Right atrium auricular region (tissue), 2 donors: ENCODE measurements at places on chromosomes 11 and 22. TPM values are rescaled to one million over a fixed set of nuclear protein-coding genes. Genes with fewer than 3 reads are reported as not detected.

The MS4A6A gene
- 15.6 TPM for total RNA-seq

The GNAZ gene
- 3.2 TPM for total RNA-seq

The INS gene
- not detected for total RNA-seq

The OR51I1 gene
- total RNA-seq: not detected

DNA sequence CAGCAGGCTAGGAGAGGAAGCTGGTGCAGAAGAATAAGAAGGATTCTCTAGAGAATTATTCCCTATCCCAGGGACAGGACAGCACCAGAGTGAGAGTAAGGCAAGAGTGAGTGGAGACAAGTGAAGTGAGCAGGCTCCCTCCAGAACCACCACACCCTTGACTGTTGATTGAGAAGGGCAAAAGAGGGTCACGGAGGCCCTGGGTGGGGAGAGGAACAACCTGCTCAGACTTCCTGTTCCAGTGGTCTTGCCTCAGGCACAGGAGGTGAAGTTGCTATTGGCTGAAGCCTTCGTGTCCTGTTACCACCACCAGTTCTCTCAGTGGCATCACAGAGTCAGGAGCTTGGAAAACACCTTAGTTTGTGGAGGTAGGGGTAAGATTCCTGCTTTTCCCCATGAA, 51.7 kb upstream of the CCDC89 start:
- H3K27me3 ChIP-seq: no peaks in the 10 kb centered on the region
- H3K27ac ChIP-seq: no peak overlapping the region
- H3K4me1 ChIP-seq: peaks cover 9% of the 10 kb centered on the region
- H3K36me3 ChIP-seq: no peaks in the 10 kb centered on the region
- no peak for DNase-seq
- H3K4me3 ChIP-seq: no peak overlapping the region

GRCh38 chr11:69670158-69670845, 4.9 kb downstream of the LTO1 start:
- no peak overlapping the region for H3K4me3 ChIP-seq
- peaks cover 35% of the 10 kb centered on the region for H3K36me3 ChIP-seq
- peak; percentile 88 for DNase-seq
- H3K4me1 ChIP-seq: peaks cover 28% of the 10 kb centered on the region
- no peak overlapping the region for H3K27ac ChIP-seq

GRCh38 chr22:23874871-23875270, 17.2 kb downstream of the SLC2A11 start:
- H3K27me3 ChIP-seq: no peaks in the 10 kb centered on the region
- no peak overlapping the region for H3K27ac ChIP-seq
- peaks cover 11% of the 10 kb centered on the region for H3K36me3 ChIP-seq
- no peak overlapping the region for H3K4me3 ChIP-seq

GRCh38 chr11:72635309-72635915, 38.8 kb downstream of the PDE2A start:
- no peak overlapping the region for H3K4me3 ChIP-seq
- H3K4me1 ChIP-seq: peaks cover 78% of the 10 kb centered on the region
- no peak for DNase-seq
- H3K27me3 ChIP-seq: no peaks in the 10 kb centered on the region
- H3K36me3 ChIP-seq: no peaks in the 10 kb centered on the region

DNA sequence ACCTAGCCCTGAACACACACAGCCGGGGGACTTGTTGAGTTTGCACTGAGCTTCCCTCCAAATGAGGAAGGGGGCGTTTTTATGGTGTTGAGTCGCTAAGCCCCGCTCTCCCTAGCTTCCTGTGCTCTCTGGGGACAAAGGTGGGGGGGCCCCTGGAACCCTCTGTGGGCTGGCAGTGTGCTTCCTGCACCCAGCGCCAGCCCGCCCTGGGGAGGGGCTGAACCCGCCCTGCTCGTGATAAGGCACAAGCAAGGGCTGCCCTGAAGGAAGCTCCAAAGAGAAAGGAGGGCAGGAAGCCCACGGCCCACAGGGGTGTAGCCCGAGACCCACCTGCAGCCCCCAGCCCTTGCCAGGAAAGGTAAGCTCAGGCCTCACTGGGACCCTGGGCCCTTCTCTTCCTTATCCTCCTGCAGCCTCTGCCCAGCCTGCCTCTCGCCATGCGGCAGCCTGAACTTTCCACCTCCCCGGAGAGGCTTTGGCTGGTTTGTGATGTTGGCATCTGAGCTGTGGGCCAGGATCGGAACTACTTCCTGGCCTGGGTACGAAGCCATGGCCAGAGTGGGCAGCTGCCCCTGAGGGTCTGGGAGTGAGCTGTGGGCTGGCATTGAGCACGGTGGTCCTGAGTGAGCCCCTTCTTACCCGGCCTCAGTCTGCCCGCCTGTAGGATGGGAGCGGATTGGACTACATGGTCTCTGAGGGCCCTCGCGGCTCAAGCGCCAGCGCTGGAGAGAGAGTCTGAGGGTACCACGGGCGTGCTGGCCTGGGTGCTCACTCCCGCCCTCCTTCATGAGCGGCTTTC, at the start of gene FERMT3:
Gene FERMT3, plus strand, starts transcription at position 265 of the 799 bp plus-strand sequence. CDS start 644 bp downstream, outside the sequence.
- H3K4me3 ChIP-seq: peak within 1 kb of the TSS; percentile 49
- DNase-seq: no peak
- no peaks in the 10 kb centered on the region for H3K27me3 ChIP-seq

DNA sequence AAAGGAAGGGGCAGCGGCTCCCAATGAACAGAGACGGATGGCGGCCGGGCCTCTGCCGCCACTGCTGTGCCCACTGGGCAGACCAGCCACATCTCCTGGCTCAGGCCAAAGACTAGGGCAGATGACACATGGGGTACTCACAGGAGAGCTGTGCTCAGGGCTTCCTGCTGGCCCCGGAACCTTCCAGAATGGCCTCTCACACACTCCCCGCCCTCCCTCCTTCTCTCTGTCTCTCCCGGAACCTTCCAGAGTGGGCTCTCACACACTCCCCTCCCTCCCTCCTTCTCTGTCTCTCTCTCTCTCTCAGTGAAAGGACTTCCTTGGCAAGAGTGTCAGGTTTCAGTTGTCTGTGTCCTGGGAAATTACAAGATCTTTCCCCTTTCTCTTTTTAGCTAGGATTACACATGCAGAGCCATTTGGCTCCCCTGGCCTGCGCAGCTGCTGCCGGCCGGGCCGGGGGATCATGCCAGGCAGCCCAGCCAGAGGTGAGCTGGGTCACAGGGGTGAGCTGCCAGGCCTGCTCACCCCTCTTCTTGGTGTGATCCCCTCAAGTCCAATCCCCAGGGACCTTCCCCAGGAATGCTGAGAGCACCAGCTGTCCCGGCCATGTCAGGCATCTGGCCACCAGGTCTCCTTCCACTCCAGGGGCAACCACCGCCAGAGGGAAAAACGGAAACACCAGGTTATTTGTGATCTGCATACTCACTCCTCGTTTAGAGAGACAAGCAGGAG, 45.3 kb upstream of the ADA2 start:
- H3K27ac ChIP-seq: peak overlapping the region; percentile 44
- no peaks in the 10 kb centered on the region for H3K36me3 ChIP-seq
- no peaks in the 10 kb centered on the region for H3K27me3 ChIP-seq
- no peak overlapping the region for H3K4me3 ChIP-seq
- H3K4me1 ChIP-seq: peaks cover 13% of the 10 kb centered on the region

DNA sequence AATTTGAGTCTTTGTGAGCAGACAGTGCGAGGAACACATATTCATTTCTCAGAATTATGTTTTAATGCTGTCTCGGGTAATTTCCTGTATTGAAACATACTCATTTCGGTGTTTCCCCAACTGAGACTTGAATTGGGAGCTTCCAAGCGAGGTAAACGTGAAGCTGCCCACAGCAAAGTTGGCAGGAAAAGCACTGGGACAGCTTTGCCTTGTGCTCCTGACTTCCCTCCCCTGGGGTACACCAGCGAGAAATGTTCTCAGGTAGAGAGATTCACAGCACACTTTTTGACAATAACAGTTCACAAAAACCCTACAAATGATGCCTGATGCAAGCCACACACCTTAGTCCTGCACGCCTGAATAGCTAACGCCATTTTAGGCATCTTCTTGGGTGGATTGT, 3.1 kb downstream of the HTR3B start:
- H3K4me1 ChIP-seq: no peaks in the 10 kb centered on the region
- no peak overlapping the region for H3K27ac ChIP-seq
- no peaks in the 10 kb centered on the region for H3K36me3 ChIP-seq
- no peaks in the 10 kb centered on the region for H3K27me3 ChIP-seq

- H3K27ac ChIP-seq: no peak overlapping the region
- DNase-seq: no peak
- H3K4me3 ChIP-seq: no peak overlapping the region
- H3K27me3 ChIP-seq: no peaks in the 10 kb centered on the region
Observed at GRCh38 chr11:94424011-94424410, 22.8 kb upstream of the GPR83 start.

- H3K4me1 ChIP-seq: peaks cover 51% of the 10 kb centered on the region
- DNase-seq: peak; percentile 91
- H3K27ac ChIP-seq: peak overlapping the region; percentile 89
- no peaks in the 10 kb centered on the region for H3K36me3 ChIP-seq
Observed at GRCh38 chr22:31630331-31631329, 31.4 kb downstream of the PISD start.

- no peak for DNase-seq
- H3K4me3 ChIP-seq: no peak overlapping the region
- no peaks in the 10 kb centered on the region for H3K27me3 ChIP-seq
- no peaks in the 10 kb centered on the region for H3K4me1 ChIP-seq
Observed at GRCh38 chr11:117062498-117062897, 35.7 kb downstream of the SIK3 start.

DNA sequence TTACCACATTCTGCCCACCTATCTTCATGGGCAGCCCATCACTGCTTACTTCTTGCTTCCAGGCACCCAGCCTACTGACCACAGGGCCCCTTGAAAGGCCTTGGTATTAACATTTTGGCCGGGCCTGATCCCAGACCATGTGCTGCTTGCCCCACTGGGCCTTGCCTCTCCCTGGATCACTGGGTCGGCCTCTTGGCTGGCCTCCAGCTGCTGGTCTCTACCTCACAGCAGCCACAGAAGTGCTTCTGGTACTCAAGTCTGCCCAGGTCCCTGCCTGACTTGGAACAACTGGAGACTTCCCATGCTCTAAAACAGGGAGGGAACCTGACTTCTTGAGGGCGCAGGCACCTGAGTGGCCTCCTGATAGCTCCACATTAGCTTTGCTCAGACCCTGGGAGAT, 63.6 kb downstream of the THAP12 start:
- H3K4me1 ChIP-seq: no peaks in the 10 kb centered on the region
- H3K4me3 ChIP-seq: no peak overlapping the region
- H3K36me3 ChIP-seq: no peaks in the 10 kb centered on the region
- no peak overlapping the region for H3K27ac ChIP-seq

DNA sequence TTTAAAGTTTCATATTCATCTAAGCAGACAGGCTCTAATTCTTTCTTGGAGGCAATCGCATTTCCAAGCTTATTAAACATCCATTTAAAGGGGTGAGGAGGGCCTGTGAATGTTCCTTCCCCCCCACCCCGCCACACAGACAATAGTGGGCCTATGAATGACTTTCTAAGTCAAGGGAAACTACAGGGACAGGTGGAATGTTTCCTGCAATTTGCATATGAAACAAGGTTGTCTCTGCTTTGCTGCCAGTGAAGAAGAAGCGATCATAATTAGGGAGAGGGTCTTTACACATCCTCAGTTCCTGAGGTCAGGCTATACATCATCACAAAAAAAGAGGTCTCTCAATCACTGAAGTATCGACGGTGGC, 127.9 kb upstream of the OPCML start:
- no peak overlapping the region for H3K27ac ChIP-seq
- no peak for DNase-seq
- no peak overlapping the region for H3K4me3 ChIP-seq
- H3K27me3 ChIP-seq: no peaks in the 10 kb centered on the region
- no peaks in the 10 kb centered on the region for H3K36me3 ChIP-seq

GRCh38 chr11:44421090-44421675, 111.2 kb upstream of the ALX4 start:
- H3K27me3 ChIP-seq: no peaks in the 10 kb centered on the region
- H3K27ac ChIP-seq: no peak overlapping the region
- no peaks in the 10 kb centered on the region for H3K4me1 ChIP-seq
- no peak overlapping the region for H3K4me3 ChIP-seq
- no peak for DNase-seq

DNA sequence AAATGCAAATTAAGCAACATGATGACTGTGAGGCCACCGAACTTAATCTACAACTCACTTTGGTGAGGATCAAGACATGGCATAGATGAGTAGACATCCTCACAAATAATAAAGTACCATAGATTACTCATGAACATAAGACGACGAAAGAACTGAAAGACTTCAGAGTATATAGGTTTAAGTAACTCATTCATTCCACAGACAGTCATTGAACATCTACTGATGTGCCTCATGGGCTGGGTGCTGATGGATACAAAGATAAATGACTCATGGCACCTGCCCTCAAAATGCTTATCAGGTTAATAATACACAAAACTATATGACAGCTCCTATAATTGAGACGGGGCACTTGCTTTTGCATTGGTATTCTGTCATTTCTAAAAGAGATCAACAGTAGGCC, 63.3 kb downstream of the ZC3H12C start:
- DNase-seq: no peak
- H3K4me3 ChIP-seq: no peak overlapping the region
- H3K4me1 ChIP-seq: peaks cover 5% of the 10 kb centered on the region
- H3K27me3 ChIP-seq: no peaks in the 10 kb centered on the region
- peaks cover 13% of the 10 kb centered on the region for H3K36me3 ChIP-seq
- H3K27ac ChIP-seq: no peak overlapping the region
